ENCODE measurements at places on chromosomes 6 and 20.

DNA sequence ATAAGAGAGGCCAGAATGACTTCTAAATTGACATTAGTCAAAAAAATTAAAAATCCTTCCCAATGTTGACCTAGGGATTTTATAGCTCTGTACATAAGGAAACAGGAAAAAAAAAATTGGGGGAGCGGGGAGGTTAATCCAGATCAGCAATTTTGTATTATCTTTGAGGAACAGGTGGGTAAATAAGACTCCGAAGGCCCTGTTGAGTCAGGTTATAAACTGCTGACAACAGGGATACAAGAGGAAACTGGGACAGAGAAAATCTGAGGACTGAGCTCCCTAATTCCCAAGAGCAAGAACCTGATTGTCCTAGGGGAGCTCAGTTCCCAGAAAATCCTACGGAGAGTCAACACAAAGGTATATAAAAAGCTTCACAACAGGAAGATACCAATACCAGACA is 26.8 kb upstream of the CRIP3 start:
- DNase-seq: no peak

- no peak for DNase-seq
These were observed 58.1 kb downstream of the UBE2V1 start for GRCh38 chr20:50054626-50055511.

DNA sequence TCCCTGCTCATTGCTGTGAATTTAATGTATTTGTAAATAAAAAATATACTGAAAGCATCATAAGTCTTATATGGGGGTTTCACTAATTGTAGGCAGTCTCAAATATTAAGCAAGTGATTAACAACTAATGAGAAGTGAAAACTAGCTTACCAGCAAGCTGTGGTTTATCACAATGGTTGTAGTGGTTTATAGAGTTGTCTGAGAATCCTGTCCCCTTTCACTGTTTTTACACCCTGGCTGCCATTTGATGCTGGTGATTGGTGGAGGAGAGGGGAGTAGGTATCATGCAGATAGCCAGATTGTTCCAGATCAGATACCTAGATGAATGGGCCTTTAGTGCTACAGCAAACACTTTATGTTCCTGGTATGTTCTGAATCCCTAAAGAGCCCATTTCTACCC is 6.0 kb downstream of the MKKS start:
- DNase-seq: no peak

GRCh38 chr6:45816674-45817297 is 198.9 kb downstream of the CLIC5 start:
- no peak for DNase-seq

GRCh38 chr6:138539876-138540275 is 40.6 kb upstream of the NHSL1 start:
- no peak for DNase-seq

- no peak for DNase-seq
These were observed 193.5 kb upstream of the CNR1 start for GRCh38 chr6:88359530-88360202.

DNA sequence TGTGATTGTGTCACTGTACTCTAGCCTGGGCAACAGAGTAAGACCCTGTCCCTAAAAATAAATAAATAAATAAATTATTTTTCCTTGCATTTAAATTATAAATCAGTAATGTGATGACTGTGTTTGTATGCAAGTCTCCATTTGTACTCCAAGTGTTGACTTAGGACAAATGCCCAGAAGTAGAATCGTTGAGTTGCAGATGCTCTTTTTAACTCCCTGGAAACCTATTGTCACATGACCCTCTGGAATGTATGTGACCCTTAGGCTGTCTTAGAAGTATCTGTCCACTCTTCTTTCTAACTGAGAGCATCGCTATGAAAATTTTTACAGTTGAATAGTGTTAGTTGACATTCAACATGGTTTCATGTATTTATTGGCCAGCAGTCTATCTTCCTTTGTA is 18.8 kb downstream of the OR2A4 start:
- no peak for DNase-seq

DNA sequence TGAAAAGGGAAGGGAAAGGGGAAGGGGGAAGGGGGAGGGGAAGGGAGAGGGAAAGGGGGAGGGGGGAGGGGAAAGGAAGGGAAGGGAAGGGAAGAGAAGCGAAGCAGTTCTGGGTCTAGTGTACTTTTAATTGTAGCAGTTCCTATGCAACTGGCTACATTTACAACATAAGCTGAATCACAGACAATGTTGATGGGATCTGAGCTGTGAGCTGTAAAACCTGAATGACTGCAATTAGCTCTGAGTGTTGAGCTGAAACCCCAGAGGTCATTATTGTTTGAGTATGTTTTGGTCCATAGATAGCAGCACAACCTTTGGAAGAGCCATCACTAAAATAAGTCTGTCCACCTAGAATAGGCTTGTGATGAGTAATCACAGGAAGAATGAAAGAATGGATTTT is 7.2 kb upstream of the ABHD12 start:
- no peak for DNase-seq

DNA sequence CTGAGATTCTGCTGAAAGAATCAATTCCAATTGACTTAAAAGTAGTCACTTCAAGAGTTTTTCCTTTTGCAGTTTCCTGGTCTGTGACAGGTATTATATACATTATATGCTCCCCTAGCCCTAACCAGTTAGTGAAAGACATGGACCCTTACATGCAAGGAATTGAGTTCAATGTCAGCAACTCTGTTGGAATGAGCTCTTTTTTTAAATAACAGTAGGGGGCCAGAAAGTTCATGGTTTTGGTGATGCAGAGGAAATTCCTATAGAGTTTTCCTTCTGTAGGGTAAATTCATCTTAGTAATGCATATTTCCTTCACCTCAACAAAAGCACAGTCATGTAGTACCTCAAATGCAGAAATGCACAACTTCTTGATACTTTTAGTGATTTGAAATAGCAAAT is 172.2 kb downstream of the KIF6 start:
- DNase-seq: no peak

GRCh38 chr6:117425431-117426153 is at the start of gene ROS1:
Gene ROS1 (minus strand): TSS chr6:117425942. CDS start chr6:117425656, 286 bp downstream.
- DNase-seq: no peak

GRCh38 chr6:119686644-119687043 is 337.1 kb upstream of the MAN1A1 start:
- DNase-seq: no peak

- DNase-seq: no peak
These were observed at the start of gene MYMX for GRCh38 chr6:44216677-44217331. Gene MYMX (plus strand): TSS chr6:44216926. CDS start chr6:44217472, 546 bp downstream.

DNA sequence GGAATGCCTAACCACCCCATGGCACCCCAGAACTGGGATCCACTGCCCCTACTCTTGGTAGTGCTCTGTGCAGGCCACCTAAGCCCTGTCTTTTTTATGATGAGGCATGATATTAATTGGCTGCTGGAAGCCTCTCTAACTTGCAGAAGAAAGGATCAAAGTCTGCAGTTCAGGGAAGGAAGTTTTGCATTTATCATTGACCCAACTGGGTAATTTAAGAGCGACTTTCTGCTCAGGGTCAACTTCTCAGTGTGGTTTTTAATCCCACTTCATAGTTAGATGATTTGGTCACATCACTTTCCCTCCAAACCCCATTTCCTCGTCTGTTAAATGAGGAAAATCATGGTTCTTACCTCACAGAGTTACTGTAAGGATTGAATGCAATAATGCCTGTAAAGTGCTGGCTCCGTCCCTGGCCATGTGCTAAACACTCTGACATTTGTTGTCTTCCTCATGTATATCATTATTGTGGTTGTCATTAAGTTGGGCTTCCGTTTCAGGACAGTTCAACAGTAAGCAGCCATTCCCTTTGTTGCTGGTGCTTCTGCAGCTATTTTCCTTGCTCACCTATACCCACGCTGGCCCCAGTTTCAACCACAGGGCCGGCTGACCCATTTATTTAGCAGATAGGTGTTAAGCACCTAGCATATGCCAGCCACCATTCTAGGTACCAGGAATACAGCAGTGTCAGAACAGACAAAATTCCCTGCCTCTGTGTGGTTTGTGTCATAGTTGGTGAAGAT is 14.2 kb downstream of the E2F3 start:
- DNase-seq: no peak

GRCh38 chr6:161254464-161255253 is 19.2 kb downstream of the AGPAT4 start:
- DNase-seq: no peak

DNA sequence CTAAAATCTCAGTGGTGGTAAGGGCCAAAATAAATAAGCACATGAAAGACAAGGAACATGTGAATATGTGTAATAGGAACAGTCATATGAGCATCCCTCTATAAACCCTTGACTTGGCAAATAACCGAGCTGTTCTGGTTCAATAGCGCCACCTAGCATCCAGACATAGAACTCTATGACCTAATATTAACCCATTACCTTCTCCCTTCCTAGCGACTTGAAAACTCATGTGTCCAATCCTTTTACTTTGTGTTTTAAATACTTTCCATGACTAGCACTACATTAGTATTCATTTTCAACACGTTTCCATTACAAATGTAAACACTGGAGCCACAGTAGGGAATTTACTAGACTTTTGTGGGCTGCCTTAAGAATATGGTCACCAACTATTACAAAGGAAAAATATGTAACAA is 279.7 kb downstream of the UST start:
- DNase-seq: no peak

DNA sequence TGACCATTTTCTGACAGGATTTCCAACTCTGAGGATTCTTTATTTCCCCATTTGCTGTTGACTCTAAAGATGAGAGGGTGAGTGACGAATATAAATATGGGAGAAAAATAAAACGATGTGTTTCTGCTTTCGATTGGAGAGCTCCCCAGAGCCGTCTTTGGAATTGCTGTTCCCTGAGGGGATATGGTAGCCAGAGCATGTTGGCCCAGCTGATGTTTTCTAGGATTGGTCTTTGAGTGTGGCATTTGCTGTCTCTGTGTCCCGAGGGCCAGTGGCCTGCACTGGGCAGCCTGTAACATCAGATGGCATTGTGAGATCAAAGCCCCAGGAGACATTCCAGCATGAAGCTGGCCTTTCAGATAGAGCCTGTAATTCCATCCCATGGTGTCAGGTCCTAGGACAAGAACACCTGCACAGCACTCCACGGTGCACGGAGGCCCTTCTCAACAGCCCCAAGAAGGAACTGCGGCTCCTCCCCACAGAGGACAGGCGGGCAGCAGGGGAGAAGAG is 26.7 kb downstream of the PKIG start:
- no peak for DNase-seq

DNA sequence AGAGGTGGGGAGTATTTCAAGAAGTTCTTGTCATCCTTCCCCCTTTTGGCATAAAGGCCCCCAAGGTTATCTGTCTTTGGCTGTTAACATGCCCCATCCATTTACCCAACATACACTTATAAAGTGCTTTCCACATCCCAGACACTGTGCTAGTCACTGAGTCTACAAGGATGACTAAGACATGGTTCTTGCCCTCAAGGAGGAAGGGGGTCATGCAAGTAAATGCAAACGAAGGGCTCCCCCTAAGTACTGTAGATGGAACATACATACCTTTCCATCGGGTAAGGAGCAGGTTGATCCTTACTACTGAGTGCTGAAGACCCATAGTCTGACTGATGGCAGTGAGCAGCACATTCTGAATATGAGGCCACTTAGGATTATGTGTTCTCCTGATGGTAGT is 38.3 kb downstream of the HECA start:
- DNase-seq: no peak

DNA sequence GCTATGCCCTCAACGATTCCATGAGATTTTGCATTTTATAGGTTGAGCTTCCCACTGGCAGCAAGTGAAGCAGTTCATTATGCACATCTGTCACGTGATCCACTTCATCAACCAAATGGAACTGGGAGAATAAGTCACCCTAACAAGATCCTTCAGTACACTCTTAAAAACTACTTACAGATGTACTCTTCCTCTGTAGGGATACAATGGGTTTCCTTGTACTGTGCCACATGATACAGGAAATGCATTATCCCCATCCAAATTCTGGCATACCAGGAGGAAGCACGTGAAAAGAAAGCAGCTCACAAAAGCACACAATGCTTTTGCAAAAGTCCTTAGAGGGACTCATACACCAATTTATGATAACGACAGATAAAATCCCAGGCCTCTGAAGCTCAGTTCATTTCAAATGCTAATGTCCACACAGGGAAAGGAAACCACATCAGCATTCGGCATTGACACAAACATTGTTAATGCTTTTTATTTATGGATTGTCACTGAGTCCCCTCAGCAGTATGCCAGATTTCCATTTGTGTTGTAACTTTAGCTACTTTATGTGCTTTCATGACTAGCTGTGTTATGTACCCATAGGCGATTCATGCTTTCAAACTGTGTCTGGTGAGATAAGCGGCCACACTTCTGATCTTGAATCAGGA is 58.1 kb upstream of the REV3L start:
- DNase-seq: no peak

DNA sequence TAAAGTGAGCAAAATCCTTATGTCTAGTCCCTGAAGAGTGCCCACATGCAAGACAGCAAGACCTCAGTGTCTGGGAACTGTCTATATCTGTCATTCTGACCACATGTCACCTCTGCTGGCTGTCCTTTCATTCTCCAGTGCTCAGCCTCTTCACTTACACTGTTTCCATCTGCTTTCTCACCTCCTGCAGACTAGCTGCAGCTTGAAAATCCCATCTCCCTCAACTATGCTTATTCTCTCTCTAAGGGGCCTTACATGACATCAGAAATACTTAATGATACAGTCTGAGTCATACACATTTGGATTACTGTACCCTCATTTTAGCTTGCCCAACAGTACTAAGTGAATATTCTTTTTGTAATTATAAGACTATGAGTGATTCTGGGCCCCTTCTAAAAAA is 587.8 kb downstream of the EPM2A start:
- DNase-seq: no peak
